ENCODE measurements at places on chromosomes 2 and 18. TPM values are rescaled to one million over a fixed set of nuclear protein-coding genes. Genes with fewer than 3 reads are reported as not detected.

ANTXR1 gene
- total RNA-seq = 79.8 TPM

DNA sequence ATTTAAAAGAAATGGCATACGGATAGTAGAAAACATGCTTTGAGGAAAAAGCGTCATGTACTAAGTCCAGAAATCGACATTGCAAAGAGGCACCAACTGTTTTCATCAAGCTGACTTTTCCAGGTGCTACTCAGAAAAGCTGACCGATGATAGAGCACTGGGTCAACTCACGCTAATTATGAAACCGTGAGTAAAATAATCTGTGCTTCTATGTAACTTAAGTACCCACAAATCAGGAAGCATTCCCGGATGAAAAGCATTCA, 353 bp upstream of the NUP35 start:
- no peaks in the 10 kb centered on the region for H3K36me3 ChIP-seq
- H3K4me3 ChIP-seq = peak overlapping the region; percentile 74
- DNase-seq = no peak
- peak overlapping the region; percentile 87 for H3K27ac ChIP-seq
- no peaks in the 10 kb centered on the region for H3K27me3 ChIP-seq

C2orf69 gene
- 10.4 TPM for total RNA-seq

YWHAQ gene
- total RNA-seq = 273 TPM

LYG2 gene
- total RNA-seq = not detected

DNA sequence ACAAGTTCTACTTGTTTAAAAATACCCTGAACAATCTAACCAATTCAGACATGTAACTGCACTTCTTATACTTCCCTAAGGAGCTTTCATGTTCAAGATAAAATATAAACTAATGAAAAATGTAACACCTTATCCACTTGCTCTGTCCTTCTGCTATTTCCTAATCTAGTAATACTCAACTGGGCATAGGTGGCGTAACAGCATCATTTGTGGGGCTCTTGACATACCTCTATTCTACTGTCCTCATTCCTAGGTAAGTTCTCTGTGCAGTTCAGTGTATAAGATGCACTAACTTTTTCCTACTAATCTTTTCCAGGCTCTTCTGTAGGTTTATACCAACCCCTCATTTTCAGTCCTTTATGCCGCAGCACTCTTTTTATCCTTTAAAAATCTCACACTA, 36.7 kb downstream of the PRKD3 start:
- peaks cover 74% of the 10 kb centered on the region for H3K36me3 ChIP-seq
- no peak overlapping the region for H3K27ac ChIP-seq

GRCh38 chr2:73896362-73897239, 3.8 kb downstream of the ACTG2 start:
- peak; percentile 59 for DNase-seq
- no peaks in the 10 kb centered on the region for H3K27me3 ChIP-seq
- H3K27ac ChIP-seq = peak overlapping the region; percentile 99
- H3K4me1 ChIP-seq = peaks cover 23% of the 10 kb centered on the region
- peak overlapping the region; percentile 79 for H3K4me3 ChIP-seq

DNA sequence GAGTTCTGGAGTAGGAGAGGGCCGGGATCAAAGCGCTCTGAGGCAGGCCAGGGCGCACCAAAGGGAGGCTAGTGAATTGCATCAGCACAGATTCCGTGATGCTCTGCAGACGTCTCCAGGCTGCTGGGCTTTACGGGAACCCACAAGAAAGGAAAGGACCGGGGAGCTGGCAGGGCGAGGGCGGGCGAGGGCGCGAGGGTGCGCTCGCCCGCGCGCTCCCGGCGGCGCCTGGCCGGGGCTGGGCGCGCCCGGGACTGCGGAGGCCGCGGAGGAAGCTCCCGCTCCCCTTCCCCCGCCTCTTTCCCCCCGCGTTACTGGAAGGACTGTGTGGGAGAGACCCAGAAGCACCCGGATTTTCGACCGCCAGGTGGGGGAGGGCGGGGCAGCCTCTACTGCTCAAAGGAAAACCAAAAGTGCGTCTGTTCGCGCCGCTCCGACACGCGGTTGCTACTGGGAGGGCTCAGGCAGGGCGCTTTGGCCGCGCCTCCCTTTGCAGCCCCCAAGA, 2.4 kb upstream of the FOSL2 start:
- H3K36me3 ChIP-seq = no peaks in the 10 kb centered on the region
- H3K4me3 ChIP-seq = peak overlapping the region; percentile 96
- peak overlapping the region; percentile 100 for H3K27ac ChIP-seq
- no peaks in the 10 kb centered on the region for H3K27me3 ChIP-seq
- peak; percentile 97 for DNase-seq

GRCh38 chr18:79964330-79965118, at the start of gene HSBP1L1:
Gene HSBP1L1 (plus strand): TSS chr18:79964643. CDS start chr18:79964736, 93 bp downstream.
- peak within 1 kb of the TSS; percentile 73 for H3K27ac ChIP-seq
- DNase-seq = peak; percentile 73
- peak within 1 kb of the TSS; percentile 72 for H3K4me3 ChIP-seq
- no peaks in the 10 kb centered on the region for H3K36me3 ChIP-seq

ARHGAP15 gene
- 11.1 TPM for total RNA-seq

GRCh38 chr2:144170179-144170578, 349.7 kb downstream of the ZEB2 start:
- H3K27me3 ChIP-seq = no peaks in the 10 kb centered on the region
- H3K36me3 ChIP-seq = no peaks in the 10 kb centered on the region
- DNase-seq = no peak
- no peak overlapping the region for H3K27ac ChIP-seq
- H3K4me1 ChIP-seq = no peaks in the 10 kb centered on the region

TRABD2A gene
- total RNA-seq = 0.16 TPM

GRCh38 chr2:111178730-111179405, 58.2 kb downstream of the BCL2L11 start:
- no peaks in the 10 kb centered on the region for H3K36me3 ChIP-seq
- H3K27ac ChIP-seq = no peak overlapping the region
- H3K4me1 ChIP-seq = peaks cover 9% of the 10 kb centered on the region
- no peaks in the 10 kb centered on the region for H3K27me3 ChIP-seq
- no peak overlapping the region for H3K4me3 ChIP-seq

DNA sequence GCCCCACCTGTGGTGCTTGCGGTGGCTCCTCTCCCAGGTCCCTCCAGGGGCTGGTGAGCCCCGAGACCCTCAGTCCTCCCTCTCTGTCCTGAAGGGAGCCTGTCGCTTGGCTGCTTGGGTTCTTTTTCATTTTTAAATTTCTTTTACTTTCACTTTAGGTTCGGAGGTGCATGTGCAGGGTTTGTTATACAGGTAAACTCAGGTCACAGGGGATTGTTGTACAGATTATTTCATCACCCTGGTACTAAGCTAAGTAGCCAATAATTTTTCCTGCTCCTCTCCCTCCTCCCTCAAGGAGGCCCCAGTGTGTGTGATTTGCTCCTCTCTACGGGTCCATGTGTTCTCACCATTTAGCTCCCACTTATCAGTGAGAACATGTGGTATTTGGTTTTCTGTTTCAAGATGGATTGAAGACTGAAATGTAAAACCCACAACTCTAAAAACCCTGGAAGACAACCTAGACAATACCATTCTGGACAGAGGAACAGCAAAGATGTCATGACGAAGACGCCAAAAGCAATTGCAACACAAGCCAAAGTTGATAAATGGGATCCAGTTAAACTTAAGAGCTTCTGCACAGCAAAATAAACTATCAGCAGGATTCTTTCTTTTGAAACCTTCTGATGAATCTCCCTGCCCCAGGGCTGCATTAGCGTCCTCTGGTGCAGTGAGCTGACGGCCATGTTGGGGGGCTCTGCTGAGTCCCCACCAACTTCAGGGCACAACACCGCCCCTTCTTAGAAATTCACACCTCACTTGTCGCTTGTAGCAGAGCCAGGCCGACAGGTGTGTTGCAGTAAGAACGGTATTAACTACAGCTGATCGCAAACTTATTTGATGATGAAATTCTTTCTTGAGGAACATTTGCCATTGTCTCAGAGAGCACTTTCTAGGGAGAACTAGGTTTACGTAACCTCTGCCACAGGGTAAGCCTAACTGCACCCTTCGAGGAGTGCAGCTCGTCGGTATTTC, 135.3 kb downstream of the ZNF236 start:
- no peak overlapping the region for H3K4me3 ChIP-seq
- H3K4me1 ChIP-seq = no peaks in the 10 kb centered on the region
- no peaks in the 10 kb centered on the region for H3K27me3 ChIP-seq
- H3K36me3 ChIP-seq = peaks cover 38% of the 10 kb centered on the region

- no peak overlapping the region for H3K4me3 ChIP-seq
- H3K4me1 ChIP-seq = no peaks in the 10 kb centered on the region
- no peaks in the 10 kb centered on the region for H3K36me3 ChIP-seq
- peak; percentile 54 for DNase-seq
These were observed 32.7 kb upstream of the GPC1 start for GRCh38 chr2:240402566-240403272.

- no peaks in the 10 kb centered on the region for H3K27me3 ChIP-seq
- H3K4me3 ChIP-seq = no peak overlapping the region
These were observed 7.1 kb downstream of the CASP8 start for GRCh38 chr2:201267278-201268030.

IL36A gene
- not detected for total RNA-seq

DNA sequence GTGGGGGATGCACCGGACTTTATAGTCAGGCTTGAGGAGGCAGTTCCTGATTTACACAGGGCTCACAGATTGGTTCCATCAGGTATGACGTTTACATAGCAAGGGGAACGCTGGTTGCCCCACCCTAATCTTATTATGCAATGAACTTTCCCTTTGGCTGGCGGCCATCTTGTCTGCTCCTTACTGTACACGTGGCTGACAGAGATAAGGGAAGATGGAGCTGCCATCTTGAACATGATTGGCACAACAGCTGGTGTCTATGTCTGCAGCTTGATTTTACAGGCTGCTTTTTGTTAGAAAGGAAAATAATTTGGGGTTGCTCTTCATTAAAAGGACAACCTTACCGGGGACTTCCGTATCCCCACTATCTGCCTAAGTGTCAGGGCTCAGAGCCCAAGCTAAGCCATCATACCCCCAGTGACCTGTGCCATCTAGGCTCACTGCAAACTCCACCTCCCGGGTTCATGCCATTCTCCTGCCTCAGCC, 33.5 kb upstream of the ATG16L1 start:
- H3K36me3 ChIP-seq = no peaks in the 10 kb centered on the region
- no peak overlapping the region for H3K4me3 ChIP-seq
- no peaks in the 10 kb centered on the region for H3K27me3 ChIP-seq
- no peak for DNase-seq
- no peaks in the 10 kb centered on the region for H3K4me1 ChIP-seq

ATP8B1 gene
- 8.1 TPM for total RNA-seq

DNA sequence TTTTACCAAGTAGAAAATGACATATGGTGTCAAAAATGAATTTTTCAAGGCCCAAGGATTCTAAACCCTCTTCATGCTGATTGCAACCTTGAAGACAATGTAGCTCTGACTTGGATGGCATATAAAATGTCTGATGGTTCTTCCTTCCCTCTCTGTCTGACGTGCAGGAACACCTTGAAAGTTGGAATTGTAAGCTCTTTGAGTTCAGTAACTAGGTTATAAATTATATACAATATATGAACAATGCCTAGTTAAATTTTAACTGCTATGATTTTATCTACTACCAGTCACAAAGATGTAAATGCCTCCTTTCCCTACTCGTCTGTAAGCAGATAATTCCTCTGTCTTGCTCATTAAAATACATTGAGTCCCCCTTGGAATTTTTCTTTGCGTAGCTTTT, 89.5 kb upstream of the TMEM17 start:
- no peak overlapping the region for H3K4me3 ChIP-seq
- H3K27ac ChIP-seq = no peak overlapping the region
- H3K36me3 ChIP-seq = no peaks in the 10 kb centered on the region
- no peaks in the 10 kb centered on the region for H3K4me1 ChIP-seq

- no peak overlapping the region for H3K4me3 ChIP-seq
- no peaks in the 10 kb centered on the region for H3K36me3 ChIP-seq
- peaks cover 19% of the 10 kb centered on the region for H3K27me3 ChIP-seq
- no peak overlapping the region for H3K27ac ChIP-seq
- no peak for DNase-seq
These were observed 14.4 kb upstream of the MYO5B start for GRCh38 chr18:50209311-50209710.

BCL11A gene
- total RNA-seq = 17.4 TPM

ABCG8 gene
- not detected for total RNA-seq

DNA sequence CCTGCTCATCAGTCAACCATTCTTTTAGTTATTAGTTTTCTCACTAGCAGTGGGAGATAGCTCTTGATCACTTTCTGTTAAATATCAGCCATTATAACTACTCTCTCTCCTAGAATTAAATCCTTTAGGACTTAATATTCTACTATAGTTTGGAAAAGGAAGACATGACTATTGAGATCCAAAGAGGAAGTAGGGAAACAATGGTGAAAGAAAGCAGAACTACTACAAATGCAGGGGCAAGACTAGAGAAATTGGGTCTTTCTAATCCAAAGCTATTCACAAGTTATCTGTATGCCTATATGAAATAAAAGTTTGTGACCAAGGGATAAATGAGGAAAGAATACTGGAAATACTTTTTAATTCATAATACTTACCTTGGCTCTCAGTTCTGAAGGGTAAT, 65.1 kb downstream of the SRBD1 start:
- no peaks in the 10 kb centered on the region for H3K27me3 ChIP-seq
- H3K36me3 ChIP-seq = peaks cover 9% of the 10 kb centered on the region
- DNase-seq = no peak
- no peak overlapping the region for H3K27ac ChIP-seq

DNA sequence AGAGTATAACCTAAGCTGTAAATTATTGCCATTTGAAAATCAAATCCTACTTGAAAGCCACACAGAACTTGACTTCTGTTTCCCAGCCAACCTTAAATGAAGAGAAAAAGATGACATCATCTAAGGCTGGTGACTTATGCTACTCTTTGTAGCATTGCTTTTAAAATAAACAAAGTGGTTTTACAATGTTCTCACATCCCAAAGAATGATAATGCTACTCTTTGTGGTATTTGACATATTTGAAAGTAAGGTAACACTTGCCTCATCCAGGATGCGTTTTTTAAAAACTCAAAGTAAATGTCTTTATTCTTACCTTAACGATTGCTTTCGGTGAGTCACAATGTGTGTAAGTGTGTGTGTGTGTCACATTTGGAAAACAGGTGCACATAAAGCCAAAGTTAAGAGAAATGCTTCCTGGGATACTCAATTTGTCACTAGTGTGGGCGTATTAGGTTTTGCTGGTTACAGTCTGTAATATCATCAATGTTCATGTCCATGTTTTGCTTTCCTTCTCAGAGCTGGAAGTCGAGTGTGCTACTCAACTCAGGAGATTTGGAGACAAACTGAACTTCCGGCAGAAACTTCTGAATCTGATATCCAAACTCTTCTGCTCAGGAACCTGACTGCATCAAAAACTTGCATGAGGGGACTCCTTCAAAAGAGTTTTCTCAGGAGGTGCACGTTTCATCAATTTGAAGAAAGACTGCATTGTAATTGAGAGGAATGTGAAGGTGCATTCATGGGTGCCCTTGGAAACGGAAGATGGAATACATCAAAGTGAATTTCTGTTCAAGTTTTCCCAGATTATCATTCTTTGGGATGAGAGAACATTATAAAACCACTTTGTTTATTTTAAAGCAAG, 2.6 kb downstream of the PMAIP1 start:
- DNase-seq = no peak
- peaks cover 3% of the 10 kb centered on the region for H3K27me3 ChIP-seq
- no peaks in the 10 kb centered on the region for H3K36me3 ChIP-seq
